ENCODE measurements at places on chromosomes 13 and 19. TPM values are rescaled to one million over a fixed set of nuclear protein-coding genes. Genes with fewer than 3 reads are reported as not detected.

The ZNF20 gene
- 1.5 TPM for total RNA-seq

The MTUS2 gene
- not detected for total RNA-seq

The TEX101 gene
- not detected for total RNA-seq

The ABCC4 gene
- 36.4 TPM for total RNA-seq

The NKPD1 gene
- total RNA-seq = 0.13 TPM

The ZNF229 gene
- 0.15 TPM for total RNA-seq

- no peak for DNase-seq
Observed at GRCh38 chr13:85819513-85819912, 20.3 kb upstream of the SLITRK6 start.

- no peak for DNase-seq
Observed at GRCh38 chr13:113900646-113901045, 36.8 kb upstream of the GAS6 start.

DNA sequence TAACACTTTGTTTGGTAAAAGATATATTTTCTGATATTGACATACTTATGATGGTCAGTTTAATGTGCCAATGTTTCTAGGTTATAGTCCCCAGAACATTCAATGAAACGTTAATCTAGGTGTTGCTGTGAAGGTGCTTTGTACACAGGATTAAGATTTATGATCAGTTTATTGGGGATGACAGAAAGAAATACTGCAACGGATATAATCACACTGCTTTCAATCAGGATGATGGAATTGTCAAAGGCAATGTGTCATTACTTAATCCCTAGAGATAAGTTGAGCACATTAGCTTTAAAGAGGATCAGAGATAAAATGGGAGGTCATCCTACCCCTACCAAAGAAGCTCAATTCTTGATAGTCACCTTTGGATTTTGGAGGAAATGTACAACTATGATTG, 12.4 kb upstream of the SIGLEC12 start:
- DNase-seq = no peak

DNA sequence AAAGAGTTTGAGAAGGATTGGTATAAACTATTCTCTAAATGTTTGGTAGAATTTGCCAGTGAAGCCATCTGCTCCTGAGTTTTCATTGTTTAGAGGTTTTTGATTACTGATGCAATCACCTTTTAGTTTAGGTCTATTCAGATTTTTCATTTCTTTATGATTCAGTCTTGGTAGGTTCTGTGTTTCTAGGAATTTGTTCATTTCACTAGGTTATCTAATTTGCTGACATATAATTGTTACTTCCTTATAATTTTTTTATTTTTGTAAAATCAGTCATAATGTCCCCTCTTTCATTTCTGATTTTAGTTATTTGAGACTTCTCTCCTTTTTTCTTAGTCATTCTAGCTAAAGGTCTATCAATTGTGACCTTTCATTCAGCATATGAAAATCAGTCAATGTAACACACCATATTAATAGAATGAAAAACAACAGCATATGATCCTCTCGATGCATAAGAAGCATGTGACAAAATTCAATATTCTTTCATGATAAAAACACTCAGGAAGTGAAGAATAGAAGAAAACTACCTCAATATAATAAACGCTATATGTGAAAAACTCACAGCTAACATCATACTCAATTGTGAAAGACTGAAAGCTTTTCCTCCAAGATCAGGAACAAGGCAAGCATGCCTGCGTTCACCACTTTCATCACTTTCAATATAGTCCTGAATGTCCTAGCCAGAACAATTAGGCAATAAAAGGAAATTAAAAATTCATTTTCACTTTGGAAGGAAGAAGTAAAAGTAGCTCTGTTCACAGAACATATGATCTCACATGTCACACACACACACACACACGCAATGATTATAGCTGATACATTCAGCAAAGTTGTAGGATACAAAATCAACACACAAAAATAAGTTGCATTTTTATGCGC, 149.1 kb downstream of the COG6 start:
- no peak for DNase-seq

GRCh38 chr13:22662771-22663170, 518.0 kb upstream of the SGCG start:
- DNase-seq = no peak

- DNase-seq = no peak
Observed at GRCh38 chr13:95049772-95050171, 251.5 kb downstream of the ABCC4 start.

- DNase-seq = no peak
Observed at GRCh38 chr19:43526884-43527859, at the start of gene ETHE1. TSS of gene ETHE1 (minus strand) at chr19:43527201. CDS start at chr19:43527177, 24 bp downstream.

DNA sequence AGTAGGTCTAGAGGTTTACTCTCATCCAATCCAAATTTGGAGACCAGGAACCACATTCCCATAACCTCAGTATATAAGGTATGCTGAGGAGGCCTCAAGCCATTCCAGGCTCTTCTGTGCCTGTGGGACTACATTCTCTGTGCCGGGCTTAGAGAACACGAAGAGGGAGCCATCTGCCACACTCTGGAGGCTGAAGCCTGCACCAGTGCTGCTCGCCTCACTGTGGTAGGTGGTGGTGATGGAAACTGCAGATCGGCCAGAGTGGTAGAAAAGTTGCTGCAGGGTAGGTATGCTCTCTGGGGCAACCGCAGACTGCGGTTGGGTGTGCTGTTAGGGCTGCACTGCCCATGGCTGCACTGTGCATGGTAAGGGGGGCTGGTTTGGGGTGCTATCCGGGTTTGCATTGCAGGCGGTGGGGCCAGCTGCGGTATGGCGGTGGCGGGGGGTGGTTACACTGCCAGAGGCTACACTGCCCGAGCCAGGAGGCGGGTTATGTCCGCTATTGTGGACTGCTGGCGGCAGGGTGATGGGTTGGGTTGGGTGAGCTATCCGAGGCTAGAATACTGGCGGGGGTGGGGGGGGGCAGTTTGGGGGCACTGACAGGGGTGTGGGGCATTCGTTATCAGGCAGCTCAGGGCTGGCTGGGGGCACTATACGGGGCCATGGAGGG, 145.0 kb downstream of the TNFRSF19 start:
- no peak for DNase-seq

DNA sequence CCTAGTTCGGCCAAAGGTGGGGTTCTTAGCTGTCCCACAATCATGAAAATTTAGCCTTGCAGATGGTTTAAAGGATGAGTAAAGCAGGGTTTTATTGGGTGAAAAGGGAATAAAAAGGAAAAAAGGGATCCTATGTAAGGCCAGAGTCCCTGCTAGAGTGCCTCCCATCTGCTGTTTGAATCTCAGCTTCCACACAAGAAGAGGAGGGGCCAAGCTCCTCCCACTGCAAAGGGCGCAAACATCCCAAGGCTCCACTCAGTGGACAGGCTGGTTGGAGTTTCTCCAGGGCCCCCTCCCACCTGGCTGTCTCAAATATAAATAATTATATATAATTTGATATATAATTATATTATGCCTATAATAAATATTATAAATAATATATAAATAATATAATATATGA, 1272.1 kb upstream of the PCDH20 start:
- no peak for DNase-seq

DNA sequence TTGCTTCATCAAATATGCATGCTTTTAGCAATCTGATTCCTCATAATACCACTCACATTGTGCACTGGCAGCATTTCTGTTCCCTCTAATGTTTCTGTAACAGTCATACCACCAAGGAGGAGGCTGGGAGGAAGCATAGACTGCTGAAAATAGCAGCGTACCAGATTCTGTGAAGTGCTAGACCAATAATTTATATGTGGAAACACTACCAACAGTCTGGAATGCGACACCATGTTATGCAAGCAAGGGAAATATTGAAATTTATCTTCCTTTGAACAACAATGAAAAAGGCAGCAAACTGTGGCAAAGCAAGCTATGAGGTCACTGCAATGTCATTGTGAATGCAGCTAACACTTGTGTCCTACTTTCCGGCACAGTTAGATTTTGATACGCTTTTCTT, 1388.0 kb downstream of the EFNB2 start:
- no peak for DNase-seq

DNA sequence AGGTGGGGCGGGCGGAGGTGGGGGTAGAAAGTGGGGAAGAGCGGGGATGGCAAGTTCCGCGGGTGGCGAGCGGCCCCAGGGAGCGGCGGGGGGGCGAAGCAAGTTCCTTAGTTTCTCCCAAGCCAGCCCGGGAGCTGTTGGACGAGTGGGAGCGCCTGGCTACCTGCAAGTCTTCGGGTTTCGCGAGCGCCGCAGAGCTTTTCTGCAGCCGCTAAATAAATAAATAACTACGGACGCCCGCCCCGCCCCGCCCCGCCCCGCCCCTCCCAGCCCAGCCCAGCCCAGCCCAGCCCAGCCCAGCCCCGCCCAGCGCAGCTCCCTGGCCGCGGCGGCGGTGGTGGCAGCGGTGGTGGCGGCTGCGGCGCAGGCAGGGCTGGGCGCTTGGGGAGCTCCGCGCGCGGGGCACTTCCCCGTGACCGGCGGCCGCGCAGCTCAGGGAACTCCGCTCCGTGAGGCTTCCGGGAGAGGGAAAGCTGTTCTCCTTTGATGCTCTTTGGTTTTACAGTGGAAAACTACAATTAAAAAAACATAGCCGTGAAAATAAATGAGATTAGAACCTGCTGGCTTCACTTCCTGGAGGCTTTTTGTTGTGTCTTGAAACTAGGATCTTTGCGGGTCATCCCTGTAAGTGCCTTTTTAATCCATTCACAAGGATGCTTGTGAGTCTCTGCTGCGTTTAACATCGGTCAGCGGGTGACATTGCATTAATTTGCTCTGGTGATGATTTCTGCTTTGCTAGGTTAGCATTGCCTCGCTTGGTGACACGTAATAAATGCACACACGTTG, at the start of gene UBE2L5:
UBE2L5 (plus strand) TSS at position 440 of the 786 bp plus-strand sequence. CDS start 5,498 bp downstream, outside the sequence.
- DNase-seq = no peak

- DNase-seq = no peak
Observed at GRCh38 chr13:111883571-111884343, 183.2 kb upstream of the SOX1 start.

DNA sequence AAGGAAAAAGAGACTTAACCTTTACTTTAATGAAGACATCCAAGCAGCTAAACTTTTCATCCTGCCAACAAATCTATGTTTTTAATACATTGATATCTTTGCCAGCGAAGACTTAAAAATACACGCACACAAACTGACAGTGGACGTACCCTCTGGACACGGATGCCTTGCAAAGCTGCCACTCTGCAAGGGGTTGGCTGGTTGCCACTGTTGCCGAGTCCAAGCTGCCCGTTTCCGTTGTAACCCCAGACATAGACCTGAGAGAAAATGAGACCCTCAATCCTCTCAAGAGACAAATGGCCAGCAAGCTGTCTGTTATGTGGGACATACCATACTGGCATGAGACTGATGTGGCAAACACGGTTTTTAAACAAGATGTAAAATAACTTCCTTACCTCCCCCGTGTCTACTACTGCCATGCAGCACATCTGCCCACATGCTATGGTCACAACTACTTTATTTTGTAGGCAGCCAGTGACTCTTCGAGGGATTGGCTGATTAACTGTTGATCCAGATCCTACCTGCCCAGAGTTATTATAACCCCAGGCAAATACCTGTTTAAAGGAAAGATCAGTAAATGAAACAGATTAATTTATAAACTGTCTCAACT, 21.2 kb downstream of the RCBTB2 start:
- no peak for DNase-seq

DNA sequence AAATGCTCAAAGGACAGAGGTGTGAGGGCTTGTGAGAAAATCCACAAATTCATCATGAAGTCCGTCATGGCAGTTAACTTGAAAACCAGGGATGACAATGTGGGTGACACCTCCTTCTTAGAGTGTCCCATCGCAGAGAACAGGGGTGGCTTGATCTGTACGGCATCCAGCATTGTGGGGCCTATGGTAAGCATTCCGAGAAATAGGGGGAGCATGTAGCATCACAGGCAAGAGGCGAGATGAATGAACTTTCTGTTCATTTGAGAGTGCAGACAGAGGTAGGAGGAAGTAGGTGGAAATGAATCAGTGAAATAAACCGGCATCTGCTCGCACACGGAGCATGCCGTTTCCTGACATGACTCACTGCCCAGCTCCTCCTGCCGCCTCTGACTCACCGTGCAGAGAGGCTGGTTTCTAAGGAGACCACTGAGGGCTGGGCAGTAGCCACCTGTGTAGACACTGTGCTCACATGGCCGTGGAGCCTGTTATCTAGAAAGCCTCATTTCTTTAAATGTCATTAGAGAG, 339.0 kb downstream of the RFC3 start:
- DNase-seq = peak; percentile 55

- no peak for DNase-seq
Observed at GRCh38 chr19:42143341-42144234, 11.3 kb upstream of the POU2F2 start.

DNA sequence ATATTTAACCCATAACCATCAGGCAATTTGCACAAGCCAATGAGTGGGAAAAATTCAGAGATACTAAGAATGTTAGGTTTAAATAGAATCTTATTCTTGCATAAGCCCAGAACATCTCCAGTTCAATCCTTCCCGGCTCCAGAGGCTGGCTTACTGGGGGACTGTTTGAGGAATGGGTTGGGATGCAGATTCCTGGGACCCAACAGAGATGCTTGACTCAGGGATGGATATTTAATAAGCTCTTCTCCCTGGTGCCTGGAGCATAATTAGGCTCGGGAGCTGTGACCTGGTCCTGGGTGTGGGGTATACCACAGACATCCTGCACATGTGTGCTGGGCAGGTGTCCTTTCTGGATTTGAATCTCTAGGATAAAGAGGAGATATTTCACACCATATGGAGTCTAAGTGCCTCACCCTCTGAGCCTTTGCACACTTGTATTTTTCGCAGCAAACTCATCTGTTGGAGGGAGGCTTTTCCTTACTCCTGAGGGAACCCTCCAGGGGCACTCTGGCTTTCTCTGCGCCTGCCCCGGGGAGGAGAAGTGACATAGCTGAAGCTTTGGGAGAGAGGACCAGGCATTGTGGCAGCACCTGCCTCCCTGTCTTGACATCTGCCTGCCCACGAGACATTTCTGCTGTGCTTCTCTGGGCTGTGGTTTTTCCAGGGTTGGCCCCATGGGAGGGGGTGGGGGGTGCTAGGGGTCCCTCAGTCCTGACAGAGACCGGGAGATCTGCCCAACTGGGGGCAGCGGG, 36.1 kb upstream of the ANKRD10 start:
- DNase-seq = no peak

DNA sequence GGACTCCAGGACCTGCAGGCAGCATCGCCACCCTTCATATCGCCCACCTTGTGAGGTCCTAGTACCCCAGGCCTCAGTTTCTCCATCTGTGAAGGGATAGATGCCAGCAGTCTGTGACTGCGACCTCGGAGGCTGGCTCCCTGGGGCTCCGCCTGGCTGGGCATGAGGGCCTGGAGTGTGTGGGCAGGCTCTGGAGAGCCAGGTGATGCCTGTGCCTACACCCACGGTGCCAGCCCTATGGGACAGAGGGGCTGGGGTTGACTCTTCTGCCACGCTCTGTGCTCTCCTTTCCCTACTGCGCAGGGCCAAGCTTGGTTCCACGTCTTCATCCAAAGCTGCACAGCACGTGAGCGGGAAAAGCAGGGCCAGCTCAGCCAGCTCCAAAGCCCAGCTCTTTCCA, 26.0 kb upstream of the NFIC start:
- no peak for DNase-seq

Data from GM12878 (cell line).